Suppressor macrophage (primary cell): ENCODE measurements at places on chromosomes 6 and 20.
A peak's percentile ranks its signal among the peaks of the same experiment; 100 is the strongest.

GRCh38 chr6:155895641-155896040, 440.0 kb upstream of the NOX3 start:
- DNase-seq = no peak

DNA sequence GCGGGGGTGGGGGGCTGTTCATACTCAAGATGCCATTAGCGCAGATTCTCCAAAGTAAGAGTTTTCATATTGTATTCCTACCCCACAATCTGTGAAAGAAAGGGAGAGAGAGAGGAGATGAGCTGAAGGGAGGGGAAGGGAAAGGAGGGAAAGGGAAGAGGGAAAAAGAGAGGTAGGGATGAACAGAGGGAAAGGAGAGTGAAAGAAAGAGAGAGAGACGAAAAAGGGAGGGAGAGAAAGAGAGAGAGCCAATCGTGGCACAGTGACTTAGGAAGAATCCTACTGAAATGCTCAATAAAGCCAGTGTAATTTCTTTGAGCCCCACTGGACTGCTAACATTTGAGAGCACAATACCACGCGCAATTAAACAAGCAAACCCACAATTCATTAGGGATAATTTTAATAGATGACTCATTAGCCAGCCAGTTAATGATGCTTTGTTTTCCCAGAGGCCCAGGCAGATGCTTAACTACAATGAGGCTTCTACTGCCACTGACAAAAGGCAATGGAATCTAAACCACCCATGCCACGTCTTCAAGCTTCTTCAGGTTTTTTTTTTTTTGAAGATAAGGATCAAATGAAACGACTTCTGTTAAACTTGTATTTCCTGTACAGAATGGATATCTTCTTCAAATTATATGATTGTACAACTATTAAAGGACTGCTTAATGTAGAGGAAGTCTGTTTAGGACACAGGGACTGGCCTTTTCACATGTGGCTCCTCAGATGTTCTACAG, 306.8 kb downstream of the FOXC1 start:
- no peak for DNase-seq

- no peak for DNase-seq
Measured at GRCh38 chr20:16501301-16501700, 71.9 kb downstream of the KIF16B start.

DNA sequence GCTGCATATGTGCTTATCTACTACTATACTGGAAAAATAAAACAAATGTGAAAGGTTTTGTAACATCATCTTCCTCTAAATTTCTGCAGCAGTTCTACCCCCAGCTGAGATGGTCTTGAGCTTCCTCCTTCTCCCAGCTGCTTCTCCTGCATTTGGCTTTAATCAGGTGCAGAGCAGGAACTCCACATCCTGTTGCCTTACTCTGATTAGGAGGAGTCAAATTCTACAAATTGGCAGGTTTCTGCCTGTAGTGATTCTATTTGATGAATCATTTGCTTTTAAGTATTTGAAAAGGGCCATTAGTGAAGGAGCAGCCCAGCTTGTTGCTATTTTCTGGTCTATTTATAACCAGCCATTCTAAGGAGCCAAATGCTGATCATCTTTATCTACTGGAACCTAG, 224.5 kb downstream of the GMDS start:
- DNase-seq = peak; percentile 50

DNA sequence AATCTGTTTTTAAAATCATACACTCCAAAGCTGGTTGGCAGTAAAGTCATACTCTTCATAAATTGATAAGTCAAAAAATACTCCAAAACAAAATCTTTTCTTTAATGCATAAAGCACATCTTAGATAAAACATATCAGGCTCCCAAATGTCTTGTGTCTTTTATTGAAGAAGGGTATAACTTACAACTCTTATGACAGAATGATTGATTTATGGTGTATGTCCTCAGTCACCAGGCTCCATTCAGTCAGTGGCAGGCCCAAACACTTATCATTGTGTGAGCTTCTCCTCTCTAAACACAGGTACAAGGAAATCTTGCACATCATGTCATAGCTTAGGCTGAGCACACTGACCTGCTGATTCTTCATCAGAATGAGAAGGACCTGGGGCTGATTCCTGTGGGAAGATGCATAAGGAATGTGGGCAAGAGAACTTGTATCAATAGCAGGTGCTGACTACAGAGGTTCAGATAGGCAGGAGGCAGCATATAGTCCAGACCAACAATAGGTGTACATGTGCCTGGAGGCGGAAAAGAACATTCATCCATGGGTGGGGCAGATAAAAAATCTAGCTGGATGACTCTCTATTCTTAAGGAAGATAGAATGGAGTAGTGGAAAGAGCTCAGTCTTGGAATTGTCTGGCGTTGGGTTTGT, 1.9 kb downstream of the CALHM5 start:
- no peak for DNase-seq

DNA sequence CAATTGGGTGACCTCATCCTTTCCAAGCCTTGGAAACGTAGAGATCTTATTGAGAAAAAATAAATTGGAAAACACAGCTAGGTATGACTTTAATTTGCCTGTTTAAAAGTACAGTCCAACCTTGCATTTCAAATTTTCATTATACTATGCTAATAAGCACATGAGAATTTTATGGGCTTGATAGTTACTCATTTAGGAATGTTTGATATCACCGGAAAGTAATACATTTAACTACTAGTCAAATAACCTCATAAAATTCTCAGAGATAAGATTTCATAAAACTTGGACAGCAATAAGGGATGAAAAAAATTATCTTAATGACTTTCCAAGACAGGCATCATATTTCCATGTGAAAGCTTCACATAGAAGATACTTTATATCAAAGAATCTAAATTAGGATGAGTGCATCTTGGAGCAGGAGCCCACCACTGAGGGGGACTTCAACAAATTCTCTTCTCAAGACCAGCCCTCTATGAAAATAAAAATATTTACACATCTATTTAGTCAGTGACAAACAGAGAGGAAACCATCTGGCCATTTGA, 236.3 kb downstream of the EPHA7 start:
- no peak for DNase-seq

- peak; percentile 19 for DNase-seq
Measured at GRCh38 chr6:72977114-72977513, 248.2 kb downstream of the KHDC1L start.

- DNase-seq = no peak
Measured at GRCh38 chr6:73817253-73817652, 121.2 kb downstream of the CD109 start.

DNA sequence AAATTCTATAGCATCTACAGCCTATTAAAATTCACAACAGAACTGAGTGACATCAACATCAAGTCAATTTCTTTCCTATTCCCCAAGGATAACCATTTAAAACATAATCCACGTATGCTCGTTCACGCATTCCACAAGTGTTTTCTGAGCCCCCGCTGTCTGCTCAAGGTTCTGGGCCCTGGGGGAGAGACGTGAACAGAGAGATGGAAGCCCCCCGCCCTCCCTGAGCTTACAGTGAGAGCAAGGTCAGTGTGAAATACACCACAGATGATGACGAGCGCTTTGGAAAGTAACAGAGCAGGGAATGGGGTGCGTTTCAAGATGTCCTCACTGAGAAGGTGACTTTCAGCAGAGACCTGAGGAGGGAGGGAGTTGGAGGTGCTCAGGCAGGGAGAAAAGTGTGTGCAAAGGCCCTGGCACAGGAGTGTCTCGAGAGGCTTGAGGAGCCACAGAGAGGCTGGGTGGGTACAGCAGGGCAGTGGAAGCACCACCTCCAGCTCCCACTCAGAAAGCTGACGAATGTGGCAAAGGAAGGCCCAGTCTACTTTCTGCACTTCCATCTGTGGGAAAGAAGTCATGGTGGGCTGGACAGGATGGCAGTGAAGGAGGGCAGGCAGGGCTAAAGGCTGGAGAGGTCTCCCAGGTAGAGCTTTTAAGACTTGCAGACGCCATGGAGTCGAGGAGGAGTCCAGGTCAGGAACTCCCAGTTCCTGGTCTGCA, 88.3 kb downstream of the DLL1 start:
- no peak for DNase-seq

- DNase-seq = no peak
Measured at GRCh38 chr20:22180244-22180643, 404.1 kb downstream of the FOXA2 start.

DNA sequence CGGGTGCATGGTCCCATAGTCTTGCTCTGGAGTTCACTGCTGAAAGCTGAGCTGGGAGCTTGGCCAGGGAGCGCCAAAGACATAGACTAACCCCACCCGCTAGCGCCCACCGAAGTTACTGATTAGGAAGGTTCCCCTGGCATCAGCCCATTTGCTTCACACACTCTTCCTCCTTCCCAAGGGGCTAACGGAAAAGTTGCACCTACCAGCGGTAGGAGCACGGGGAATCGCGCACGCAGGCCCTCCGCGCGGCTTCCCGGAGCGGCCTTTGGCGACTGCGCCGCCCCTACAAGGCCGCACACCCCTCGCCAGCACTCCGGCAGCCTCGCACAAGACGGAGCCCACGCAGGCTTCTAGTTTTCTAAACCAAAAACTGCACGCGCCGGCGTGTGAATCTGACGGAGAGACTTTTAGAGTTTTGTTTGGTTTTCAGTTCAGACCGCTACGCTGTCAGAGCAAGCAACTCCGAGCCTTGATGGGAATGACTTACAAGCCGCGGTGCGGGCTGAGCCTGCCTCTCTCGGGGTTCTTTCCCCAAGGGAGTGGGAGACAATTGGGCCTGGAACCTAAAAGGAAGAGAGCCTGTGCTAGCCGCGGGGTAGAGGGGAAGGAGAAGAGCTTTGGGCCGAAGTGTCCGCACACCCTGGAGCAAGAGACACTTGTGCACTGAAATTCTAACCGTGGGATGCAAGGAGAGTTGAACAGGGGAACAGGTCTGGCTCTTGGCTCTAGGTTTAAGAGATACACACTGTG, 891 bp upstream of the POU3F2 start:
- DNase-seq = peak; percentile 36

- peak; percentile 33 for DNase-seq
Measured at GRCh38 chr6:160088069-160088783, 33.4 kb upstream of the SLC22A1 start.

- DNase-seq = no peak
Measured at GRCh38 chr6:324116-324728, 31.9 kb downstream of the DUSP22 start.

DNA sequence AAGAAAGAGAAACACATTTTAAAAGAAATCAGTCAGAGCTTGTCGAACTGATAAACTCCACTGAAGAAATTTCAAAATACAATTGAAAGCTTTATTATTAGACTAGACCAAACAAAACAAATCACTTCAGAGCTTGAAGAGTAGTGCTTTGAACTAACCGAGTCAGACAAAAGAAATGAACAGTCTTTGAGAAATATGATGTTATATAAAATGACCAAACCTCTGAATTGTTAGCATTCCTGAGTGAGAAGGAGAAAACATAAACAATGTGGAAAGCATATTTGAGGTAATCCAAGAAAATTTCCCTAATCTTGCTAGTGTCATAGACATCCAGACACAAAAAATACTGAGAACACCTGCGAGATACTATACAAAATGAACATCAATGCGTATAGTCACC, 13.2 kb upstream of the CST4 start:
- DNase-seq = no peak

GRCh38 chr6:167672738-167673137, 154.0 kb upstream of the AFDN start:
- DNase-seq = no peak

- DNase-seq = no peak
Measured at GRCh38 chr6:79801362-79801761, 146.0 kb downstream of the ELOVL4 start.

DNA sequence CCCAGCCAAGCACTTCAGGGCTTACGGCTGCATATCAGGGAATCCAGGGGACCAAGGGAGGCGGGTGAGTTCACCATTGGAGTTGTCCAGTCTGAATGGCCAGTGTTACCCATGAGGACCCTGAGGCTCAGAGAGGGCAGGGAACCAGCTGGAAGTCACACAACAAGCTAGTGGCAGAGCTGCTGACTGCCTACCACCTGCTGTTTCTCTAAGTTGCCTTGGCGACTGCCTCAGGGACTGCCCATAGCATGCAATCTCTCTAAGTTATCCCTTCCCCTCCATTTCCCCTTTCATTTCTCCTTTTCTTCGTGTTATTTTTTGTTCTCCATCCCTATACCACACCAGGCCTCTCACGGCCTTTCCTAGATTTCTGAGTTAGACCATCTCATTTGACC, 71.8 kb upstream of the SIRPA start:
- DNase-seq = peak; percentile 57

- peak; percentile 87 for DNase-seq
Measured at GRCh38 chr20:5215672-5216304, 89.0 kb downstream of the CDS2 start.
